ENCODE measurements at places on chromosomes 1 and 21. TPM values are rescaled to one million over a fixed set of nuclear protein-coding genes. Genes with fewer than 3 reads are reported as not detected.

DNA sequence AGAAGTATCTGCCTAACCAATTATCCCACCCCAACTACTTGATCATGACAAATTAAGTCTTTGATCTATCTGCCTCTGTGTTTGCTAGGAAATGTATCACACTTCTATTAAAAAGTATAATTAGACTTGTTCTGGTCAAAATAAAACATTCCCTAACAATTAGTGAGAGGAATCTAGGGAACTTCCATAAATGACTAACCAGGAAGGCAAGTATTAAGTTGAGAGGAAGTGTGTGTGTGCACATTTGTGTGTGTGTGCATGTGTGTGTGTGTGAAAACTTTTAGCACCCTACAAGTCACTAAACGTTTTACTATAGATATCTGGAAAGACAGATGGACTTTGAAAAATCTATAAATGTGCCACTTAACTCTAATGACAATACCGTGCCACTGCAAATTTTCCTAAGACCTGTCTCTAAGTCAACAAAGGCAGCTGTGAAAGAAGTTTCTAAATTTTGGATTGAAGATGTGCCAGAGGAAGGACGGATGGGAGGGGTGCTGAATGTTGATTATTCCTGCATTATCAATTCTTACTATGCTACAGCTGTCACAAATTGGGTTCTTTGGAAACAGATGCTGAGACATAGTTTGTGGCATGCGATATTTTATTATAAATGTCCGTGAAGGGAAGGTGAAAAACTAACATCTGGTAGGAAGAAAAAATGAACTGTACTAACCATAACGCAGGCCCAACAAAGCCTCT is 567.1 kb downstream of the PTPRC start:
- DNase-seq: no peak

GRCh38 chr1:35726450-35727433 is 8.1 kb upstream of the C1orf216 start:
- DNase-seq: peak; percentile 78

GRCh38 chr1:234871710-234872271 is 256.8 kb downstream of the TOMM20 start:
- DNase-seq: no peak

DNA sequence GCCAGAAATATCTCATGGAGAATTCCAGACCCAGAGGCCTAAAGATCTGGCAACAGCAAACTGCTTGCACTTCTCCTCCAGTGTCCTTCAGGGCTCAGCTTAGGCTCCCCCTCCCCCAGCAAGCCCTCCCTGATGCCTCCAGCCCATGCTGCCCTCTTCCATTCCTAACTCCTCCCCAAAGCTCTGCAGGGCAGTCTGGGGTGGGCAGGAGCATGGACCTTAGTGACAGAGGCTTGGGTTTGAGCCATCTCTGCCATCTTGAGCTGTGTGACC is 436.8 kb downstream of the PTPRU start:
- DNase-seq: no peak

DNA sequence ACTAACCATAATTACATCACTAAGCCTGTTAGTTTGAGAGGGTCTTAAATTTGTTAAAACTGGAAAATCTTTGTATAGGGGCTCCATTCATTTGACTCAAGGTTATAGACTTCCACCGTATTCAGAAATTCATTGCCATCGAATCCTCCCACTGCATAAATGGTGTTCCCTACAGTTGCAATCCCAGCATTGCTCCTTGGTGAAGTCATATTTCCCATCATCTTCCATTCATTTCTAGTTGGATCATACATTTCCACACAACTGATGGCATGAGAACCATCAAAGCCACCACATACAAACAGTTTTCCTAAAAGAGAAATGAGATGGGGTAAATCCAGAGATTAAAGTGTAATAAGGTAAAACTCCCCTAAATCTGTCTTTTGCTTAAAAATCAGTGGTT is 19.1 kb downstream of the IVNS1ABP start:
- no peak for DNase-seq

GRCh38 chr1:91527781-91528180 is 27.1 kb downstream of the CDC7 start:
- DNase-seq: no peak

DNA sequence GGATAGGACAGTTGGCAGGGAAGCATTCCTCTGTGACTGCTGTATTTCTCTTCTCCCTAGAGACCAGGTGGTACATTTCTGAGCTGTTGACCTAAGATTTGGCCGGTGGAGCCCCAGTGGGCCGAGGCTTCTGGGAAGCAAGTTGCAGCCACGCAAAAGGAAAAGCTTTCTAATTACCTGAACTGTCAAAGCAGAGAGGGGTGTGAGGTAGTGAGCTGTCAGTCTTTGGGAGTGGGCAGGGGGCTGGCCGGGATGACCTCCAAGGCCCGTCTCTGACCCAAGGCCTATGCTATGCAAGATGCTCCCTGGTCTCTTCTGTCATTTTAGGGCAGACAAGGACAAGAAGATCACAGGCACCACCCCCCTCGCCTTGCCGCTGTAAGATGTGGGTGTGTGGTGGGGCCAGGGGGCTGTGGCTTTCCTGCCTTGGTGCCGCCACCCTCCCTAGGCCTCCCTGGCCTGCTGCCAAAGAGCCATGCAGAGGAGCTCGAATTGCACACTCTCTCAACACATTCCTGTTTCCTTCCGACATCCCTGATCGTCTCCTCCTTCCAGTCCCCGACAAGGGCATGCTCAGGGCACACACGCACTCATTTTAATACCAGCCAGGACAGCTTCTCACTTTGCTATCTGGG is 7.7 kb downstream of the PADI1 start:
- DNase-seq: peak; percentile 82

GRCh38 chr1:93992190-93992589 is 83.0 kb upstream of the GCLM start:
- no peak for DNase-seq

- DNase-seq: no peak
These were observed 23.7 kb upstream of the SLC45A1 start for GRCh38 chr1:8294170-8294697.

DNA sequence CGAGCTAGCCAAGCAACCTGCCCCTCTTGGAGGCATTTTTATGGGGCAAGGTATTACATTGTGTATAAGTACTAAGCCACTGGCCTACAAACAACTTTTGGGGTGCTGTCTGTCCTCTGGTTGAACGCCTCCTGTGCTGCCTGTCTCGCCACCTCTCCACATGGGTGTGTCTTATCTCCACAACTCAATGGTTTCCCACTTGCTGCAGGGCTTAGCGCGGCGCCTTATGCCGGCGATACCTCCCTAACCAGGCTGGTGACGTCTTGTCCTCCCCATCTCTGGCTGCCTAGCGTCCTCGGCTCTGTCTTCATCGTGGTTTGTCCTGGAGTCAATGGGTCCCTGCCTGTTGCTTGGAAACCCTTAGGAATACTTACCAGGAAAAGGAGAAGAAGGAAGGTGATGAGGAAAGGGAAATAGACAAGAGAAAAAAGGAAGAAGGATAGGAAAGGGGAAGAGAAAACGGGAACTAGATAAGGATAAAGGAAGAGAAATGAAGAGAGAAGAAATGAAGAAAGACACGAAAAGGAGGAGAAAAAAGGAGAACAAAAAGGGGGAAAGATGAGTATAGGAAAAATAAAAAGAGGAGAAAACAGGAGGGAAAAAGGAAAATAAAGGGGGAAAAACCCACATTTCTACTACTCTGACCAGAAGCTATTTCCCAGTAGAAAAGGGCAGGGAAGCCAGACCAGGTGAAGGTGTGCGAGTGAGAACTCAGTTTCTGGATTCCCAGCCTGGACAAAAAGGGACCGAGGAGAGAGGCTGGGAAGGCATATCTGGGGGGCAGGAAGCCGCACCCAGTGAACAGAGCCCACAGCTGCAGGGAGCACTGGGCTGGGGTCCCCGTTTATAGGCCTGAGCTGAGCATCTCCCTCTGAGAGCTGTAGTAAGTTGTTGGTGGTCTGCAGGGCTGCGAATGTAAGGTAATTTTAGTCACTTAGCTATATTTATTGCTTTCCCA is 86.2 kb downstream of the CLIC6 start:
- no peak for DNase-seq

- DNase-seq: peak; percentile 66
These were observed 63.4 kb downstream of the KCNAB2 start for GRCh38 chr1:6108937-6109614.

DNA sequence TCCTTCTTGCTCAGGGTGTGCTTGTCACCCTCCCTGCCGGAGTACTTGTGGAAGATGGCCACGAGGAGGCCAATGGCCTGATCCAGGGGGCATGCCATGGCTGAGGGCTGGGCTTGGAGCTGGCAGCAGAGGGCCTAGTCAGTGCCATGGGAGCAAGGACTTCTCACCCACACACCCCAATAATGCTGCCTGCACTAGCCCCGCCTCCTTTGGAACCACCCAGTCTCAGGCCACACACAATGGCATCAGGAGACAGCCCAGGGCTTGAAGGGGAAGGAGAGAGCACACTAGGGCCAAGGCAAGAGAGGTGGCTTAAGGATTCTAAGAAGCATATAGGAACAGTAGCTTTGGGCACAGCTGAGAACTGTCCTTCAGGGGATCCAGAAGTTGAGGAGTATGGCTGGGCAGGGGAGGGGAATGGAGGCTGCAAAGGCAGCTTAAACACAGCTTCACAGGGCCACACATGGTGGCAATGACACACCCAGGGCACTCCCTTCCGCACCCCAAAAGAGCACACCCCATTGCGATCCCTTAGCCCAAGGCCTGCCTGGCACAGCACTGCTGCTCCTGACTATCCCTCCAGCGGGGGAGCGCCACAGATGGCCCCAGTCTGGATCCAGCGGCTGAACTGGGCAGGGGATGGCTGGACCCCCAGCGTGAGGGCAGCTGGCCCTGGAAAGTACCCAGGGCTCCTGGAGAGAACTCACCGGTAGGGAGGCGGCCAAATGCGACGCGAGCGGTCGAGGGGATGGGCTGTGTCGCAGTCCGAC is at the start of gene S100A6:
Gene S100A6 (minus strand): TSS at position 750 of the 770 bp plus-strand sequence. CDS start 652 bp downstream, at position 98.
- DNase-seq: peak; percentile 79

DNA sequence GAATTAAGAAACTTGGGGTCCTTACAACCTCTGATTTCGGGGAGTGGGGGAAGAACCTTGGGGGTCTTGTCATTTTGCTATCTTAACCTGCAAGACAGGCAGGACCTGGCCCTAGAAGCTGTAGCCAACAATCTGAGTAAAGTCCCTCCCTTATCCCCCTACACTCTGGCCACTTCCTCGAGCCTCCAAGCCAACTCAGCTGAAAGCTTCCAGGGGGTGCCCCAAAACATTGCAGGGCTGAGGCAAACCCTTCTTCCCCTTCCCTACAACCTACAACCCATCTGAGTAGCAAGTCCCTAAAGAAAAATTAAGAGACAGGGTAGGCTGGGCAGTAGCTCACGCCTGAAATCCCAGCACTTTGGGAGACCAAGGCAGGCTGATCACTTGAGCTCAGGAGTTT is 5.0 kb downstream of the CERS2 start:
- no peak for DNase-seq

DNA sequence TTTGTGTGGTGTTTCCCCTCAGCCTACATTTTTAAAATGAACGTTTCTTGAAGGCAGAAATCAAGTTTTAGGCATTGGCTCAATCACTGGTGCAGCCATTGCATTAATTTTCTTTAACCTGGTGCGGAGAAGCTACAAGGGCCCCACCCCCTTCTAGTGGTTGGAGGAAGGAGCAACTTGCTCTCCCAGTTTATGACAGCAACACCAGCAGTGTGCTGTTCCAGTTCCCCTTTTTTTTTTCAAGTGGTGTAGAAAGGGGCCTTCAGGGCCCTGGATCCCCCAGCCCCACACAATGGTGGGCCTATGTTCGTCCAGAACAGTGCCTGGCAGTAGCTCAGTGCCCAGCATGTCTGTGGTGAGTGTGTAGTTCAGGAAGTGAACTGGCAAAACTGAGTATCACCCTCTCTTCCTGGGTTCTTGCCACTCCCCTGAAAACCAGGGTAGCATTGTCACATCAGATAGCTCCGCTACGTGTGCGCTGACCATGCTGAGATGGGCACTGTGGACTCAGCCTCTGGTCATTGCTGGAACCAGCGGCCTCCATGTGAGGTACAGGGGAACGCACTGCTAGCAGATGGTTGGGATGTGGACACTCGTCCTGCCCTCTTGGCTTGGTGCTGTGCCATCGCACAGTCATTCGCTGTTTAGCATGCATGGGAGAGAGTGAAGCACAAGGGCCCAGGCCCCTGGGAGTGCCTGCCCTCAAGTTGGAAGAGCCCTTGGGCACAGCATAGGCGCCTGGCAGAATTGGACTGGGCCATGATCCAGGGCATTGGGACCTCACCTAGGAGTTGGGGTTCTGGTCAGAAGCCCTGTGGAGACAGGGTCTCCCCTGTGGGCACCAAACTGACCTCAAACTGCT is 7.2 kb downstream of the ARF1 start:
- DNase-seq: no peak

DNA sequence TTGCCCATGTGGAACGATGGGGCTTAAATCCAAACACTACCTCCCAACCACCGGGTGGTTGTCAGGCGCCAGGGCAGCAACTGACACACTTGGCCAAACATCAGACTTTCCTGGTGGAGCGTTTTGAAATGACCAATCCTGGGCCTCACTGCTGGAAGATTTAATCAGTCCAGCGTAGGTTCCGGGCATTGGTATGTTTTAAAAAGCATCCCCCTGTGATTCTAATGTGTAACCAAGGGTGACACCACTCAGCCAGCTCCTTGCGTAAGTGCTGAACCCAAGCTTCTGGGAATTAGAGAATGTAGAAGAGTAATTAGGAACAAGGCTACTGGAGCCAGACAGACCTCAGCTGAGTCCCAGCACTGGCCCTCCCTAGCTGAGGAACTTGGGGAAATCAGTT is 44.8 kb upstream of the KAZN start:
- DNase-seq: no peak

DNA sequence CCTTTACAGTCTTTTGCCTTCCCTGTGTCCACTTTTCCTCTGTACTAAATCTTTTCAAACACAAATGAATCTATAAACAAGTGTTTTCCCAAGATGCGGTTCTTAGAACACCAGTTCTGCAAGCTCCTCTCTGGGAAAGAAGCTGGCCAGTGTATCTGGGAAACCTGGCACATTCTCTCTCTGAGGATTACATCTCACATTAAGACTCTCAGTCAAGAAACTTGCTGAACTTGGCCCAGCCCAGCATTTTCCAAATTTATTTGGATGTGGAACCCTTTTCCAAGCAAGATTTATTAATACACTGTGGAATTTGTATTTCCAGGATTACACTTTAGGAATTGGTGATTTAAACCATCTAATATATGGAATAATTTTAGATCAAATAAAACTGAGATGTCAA is 105.7 kb downstream of the ZNF281 start:
- no peak for DNase-seq

ARTN gene
- total RNA-seq: not detected

NBPF10 gene
- total RNA-seq: 0.20 TPM

CADM3 gene
- not detected for total RNA-seq

AADACL4 gene
- not detected for total RNA-seq

RHD gene
- total RNA-seq: 0.66 TPM

KRTAP7-1 gene
- total RNA-seq: not detected

TSPAN1 gene
- 165 TPM for total RNA-seq

TSPEAR gene
- total RNA-seq: not detected

KRTAP12-2 gene
- not detected for total RNA-seq

OR10J1 gene
- not detected for total RNA-seq
